Foreskin fibroblast (primary cell): ENCODE measurements at places on chromosomes 4 and X.
A peak's percentile ranks its signal among the peaks of the same experiment; 100 is the strongest.

DNA sequence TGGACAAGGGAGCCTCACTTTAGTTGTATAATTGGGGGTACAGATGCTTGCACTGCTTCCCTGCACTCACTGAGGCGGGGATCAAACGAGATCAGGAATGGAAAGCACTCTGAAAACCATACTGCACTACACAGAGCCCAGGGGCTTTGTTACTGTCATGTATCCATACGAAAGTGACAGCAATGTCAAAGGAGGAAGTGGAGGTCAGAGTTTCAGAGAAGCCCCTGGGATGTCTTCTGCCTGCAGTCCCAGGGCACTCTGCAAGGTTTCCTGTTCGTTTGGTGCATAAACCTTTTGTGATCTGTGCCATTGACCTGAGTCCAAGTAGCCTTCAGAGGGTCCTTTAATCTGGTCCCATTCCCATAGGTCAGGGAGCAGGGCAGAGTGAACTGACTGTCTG is 31.2 kb downstream of the RNF175 start:
- DNase-seq: no peak

DNA sequence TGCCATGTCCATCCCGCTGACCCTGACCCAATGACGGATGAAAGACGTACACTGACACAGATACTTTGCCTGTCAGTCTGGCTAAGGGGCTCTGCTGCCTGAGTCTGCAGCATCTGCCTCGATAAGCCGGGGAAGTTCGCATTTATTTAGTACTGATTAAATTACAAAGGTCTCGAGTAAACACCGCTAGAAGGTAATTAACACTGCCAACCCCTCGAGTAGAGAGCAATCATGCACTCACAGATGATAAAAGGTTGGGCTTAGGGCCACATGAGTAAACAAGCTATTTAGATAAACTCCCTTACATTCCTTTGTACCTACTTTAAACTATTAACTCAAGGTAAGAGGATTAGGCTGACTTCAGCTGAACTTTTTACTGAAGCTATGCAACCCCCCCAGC is 16.0 kb upstream of the RBMXL3 start:
- DNase-seq: no peak

- no peak for DNase-seq
These were observed 331.4 kb downstream of the CCSER1 start for GRCh38 chr4:90458576-90458975.

DNA sequence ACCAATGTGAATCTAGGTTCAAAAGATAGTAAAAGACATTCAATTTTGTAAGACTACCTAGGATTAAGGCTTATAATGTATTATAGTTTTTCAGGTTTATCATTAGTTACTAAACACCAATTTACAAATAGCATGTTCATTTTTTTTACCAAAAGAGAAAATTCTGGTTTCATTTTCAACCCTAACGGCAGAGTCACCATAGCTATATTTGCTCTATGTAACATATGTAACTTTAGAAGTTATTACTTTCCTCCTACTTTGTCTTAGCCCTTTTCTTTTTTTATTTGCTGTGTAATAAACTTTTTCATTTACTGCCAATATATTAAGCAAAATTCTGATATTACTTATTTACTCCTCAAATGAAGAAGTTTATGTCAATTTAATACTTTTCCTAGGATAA is 639.6 kb downstream of the ARAP2 start:
- DNase-seq: no peak

DNA sequence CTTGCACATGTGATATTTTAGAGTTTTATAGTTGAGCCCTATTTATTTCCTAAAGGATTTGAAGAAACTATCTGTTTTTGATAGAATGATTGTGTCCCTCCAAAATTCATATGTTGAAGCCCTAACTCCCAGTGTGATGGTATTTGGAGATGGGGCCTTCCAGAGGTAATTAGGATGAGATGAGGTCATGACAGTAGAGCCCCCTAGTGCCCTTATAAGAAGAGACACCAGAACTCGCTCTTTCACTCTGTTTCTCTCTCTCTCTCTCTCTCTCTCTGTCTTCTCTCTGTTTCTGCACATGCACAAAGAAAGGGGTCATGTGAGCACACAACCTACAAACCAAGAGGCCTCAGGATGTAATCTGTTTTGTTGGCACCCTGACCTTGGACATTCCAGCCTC is 921.9 kb upstream of the DIAPH2 start:
- DNase-seq: no peak

DNA sequence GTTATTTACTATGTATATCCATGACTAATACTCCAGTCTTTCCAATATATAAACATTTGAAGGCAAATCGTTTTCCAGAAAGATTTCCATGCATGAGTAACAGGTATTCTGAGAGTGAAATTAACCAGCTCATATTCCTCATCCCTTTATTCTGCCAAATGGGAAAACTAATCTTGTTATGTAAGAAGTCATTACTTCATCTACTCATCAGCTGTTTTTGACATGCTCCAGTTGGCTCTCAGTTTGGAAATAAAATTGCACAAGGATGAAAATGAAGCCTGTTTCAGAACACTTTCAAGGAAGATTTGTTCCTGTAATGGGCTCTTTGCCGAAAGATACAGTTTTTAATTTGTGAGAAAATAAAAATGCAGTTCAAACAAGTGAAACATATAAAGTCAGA is 121.9 kb downstream of the KCTD8 start:
- DNase-seq: no peak

- DNase-seq: no peak
These were observed 1.7 kb downstream of the ARAF start for GRCh38 chrX:47562615-47563243.

DNA sequence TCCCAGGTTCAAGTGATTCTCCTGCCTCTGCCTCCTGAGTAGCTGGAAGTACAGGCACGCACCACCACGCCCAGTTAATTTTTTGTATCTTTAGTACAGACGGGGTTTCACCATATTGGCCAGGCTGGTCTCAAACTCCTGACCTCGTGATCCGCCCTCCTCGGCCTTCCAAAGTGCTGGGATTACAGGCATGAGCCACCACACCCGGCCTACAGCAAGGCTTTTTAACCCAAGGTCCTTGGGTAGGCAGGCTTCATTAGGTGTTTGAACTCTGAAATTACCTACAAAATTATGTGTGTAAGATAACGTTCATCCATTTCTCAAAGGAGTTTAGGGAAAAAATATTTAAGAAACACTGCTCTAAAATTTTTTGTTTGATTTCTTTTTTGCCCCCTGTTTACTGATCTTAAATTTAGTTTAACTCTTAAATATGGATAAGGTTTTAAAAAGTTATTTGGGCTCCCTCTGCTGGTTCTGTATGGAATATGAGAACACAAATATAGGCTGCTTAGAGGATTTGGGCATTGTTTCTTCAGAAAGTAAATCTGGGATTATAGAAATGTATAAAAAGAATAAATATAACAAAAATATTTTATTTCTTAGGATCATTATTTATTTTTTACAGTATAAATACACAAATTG is 92.8 kb downstream of the CBR4 start:
- DNase-seq: peak; percentile 26
